ENCODE measurements at places on chromosomes 6 and 20.

DNA sequence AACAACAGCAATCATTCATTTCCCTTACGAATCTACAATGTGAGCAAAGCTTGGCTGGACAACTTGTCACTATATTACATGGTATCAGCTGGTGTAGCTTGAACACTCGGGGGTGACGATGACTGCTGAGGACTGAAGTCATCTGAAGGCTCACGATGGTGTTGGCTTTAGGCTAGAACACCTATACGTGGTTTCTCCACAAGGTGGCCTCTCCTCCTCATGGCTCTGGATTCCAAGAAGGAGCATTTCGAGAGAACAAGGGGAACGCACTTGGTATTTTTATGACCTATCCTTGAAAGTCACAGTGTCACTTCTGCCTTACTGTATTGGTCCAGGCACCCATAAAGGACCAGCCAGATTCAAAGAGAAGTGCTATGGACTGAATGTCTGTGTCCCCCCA is 37.5 kb upstream of the ADGRF1 start:
- no peak for DNase-seq

- no peak for DNase-seq
Measured at GRCh38 chr6:156691018-156691417, 86.2 kb upstream of the ARID1B start.

GRCh38 chr20:25269833-25270170 is 21.9 kb downstream of the PYGB start:
- DNase-seq = no peak

GRCh38 chr20:39290575-39290974 is 328.4 kb downstream of the DHX35 start:
- DNase-seq = no peak

DNA sequence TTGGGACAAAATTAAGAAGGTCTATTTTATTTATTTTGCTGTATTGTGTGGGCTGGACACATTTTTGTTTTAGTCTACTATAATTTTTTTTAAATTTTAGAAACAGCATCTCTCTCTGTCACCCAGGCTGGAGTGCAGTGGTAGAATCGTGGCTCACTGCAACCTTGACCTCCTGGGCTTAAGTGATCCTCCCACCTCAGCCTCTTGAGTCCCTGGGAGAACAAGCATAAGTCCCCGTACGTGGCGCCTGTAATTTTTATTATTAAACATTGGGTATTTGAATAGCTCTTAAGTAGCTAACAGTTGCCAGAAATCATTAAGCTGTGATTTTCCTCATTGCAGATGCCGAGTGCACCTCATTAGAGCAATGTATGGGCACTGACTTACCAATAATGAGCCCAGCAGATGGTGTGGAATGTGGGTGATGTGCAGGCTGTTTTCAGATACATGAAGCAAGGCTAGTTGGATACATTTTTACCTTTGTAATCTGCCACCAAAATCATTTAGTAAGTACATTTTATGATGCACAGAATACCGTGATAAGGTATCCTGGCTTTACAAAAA is 10.3 kb upstream of the MAS1 start:
- DNase-seq = no peak

DNA sequence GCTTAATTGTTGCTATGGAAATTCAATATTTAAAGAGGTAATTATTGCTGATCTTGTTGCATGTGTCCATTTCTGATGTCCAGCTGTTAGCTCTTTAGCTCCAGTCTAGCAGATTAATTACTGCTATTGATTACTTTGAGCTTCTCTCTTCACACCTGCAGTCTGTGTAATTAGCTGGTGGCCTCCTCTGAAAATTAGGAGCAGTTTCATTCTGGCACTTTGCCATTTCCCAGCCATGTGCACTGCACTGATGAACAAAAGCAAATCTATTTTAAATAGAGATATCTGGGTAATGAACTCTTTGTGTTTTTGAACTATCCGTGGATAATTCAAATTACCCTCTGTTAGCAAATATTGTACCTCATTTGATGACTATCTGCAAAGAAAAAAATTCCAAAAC is 275.9 kb downstream of the RNF144B start:
- DNase-seq = no peak

DNA sequence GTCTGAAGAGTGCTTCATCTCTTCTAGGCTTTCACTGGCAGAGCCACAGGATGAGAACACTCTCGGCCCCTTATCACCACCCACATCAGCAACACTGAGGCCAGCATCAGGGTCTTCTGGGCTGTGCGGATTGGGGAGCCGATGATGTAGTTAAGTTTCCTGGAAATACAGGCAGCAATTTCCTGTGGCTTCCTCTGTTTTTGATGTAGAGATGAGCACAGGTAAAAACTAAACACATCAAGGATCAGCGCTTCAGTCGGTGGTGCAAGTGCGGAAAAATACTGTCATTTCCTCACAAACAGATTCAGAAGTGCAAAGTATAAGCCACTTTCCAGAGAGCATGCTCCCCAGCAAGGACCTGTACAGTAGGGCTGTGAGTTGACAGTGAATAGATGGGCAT is 62.6 kb downstream of the BACH2 start:
- no peak for DNase-seq

GRCh38 chr6:106027758-106028157 is 58.4 kb upstream of the PRDM1 start:
- no peak for DNase-seq

DNA sequence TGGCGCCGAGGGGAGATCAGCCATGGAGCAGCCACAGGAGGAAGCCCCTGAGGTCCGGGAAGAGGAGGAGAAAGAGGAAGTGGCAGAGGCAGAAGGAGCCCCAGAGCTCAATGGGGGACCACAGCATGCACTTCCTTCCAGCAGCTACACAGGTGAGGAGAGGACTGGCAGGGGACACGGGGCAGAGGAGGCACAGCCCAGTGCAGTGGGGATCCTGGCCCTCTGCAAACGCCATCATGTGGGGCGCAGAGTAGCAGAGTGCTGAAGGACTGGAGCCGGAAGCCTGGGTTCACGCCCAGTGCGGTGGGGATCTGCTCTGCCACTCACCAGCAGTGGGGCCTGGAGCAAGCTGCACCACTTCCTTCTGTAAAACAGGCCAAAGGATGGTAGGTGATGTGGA is 41.1 kb upstream of the FANCE start:
- no peak for DNase-seq

GRCh38 chr6:139448051-139448649 is 73.7 kb upstream of the CITED2 start:
- DNase-seq = no peak

GRCh38 chr6:22473991-22474682 is 95.2 kb upstream of the HDGFL1 start:
- no peak for DNase-seq

DNA sequence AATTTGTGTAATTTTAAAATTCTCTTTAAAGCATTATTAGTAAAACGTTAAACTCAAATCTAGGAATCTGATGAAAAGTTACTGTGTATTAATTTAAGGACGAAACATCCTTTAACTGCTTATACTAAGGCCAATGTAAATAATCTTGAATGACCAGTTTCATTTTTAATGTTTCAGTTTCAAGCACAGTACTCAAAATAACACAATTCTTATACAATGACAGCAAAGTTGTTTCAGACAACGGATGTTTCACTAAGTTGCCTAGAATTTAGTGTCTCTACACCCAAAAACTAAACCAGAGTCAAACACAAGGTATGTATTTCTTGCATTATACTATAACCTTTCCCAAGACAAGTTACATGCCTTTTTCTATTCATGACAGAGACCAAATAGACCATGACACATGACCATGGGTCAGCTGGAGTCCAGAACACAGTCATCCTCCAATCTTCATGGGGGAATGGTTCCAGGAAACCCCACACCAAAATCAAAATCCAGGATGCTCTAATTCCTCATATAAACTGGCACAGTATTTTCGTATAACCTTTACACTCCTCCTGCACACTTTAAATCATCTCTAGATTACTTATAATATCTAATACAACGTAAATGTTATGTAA is 7.7 kb downstream of the PHIP start:
- DNase-seq = peak; percentile 3

DNA sequence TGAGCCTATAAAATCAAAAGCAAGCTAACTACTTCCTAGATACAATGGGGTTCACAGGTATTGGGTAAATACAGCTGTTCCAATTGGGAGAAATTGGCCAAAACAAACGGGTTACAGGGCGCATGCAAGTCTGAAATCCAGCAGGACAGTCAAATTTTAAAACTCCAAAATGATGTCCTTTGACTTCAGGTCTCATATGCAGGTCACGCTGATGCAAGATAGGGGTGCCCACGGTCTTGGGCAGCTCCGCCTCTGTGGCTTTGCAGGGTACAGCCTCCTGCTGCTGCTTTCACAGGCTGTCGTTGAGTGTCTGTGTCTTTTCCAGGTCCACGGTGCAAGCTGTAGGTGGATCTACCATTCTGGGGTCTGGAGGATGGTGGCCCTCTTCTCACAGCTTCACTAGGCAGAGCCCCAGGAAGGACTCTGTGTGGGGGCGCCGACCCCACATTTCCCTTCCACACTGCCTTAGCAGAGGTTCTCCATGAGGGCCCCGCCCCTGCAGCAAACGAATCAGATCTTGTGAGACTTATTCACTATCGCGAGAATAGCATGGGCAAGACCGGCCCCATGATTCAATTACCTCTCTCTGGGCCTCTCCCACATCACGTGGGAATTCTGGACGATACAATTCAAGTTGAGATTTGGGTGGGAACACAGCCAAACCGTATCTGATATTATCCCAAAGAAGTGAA is 11.9 kb upstream of the SMIM29 start:
- no peak for DNase-seq

DNA sequence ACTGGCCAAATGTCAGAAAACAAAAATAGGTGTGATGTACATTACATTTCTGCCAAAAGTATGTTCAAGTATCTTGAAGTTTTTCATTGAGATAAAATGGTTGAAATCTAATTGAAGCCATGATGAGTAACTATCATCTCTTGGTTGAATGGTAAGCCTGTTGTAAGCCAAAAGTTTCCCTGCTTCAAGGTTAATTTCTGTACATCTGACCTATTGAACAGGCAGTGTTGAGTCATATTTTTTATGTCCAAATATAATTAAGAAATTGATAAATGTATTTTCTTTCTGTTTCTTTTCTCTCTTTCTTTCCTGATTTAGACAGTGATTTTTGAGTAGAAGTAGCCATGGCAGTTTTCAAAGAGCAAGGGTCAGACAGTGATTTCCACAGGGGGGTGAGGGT is 4.4 kb downstream of the RREB1 start:
- no peak for DNase-seq

DNA sequence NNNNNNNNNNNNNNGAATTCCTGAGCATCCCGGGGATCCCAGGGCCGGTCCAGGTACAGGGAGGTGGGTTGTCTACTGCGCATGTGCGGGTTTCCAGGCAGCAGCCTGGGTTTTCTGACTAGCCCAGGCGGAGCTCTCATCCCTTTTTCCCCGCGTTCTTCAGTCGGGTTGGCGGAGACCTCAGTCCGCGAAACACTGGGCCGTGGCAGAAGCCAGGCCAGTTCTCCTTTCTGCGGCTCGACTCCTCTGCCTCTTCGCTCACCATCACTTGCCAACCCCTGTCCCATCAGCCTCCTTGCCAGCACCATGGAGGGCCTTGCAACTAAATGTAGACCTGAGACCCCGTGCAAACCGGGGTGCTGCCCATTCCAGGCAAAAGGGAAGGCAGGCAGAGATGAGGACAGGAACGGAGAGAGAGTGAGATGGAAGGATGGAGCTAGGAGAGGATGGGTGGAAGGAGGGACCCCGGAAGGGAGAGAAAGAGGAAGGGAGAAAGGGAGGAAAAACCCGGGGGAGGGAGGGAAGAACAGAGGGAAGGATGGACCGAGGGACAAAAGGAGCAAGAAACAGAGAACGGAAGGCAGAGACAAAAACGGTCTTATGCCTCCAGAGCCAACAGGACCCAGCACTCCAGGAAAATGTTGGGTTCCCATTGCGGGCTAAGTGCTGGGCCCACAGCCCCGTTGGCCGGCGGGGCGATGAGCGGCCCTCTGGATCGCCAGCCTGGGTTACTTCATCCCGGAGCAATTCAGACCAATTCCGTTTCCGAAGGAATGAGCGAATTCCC is 445.4 kb upstream of the DEFB115 start:
- DNase-seq = peak; percentile 19
